ENCODE measurements at places on chromosomes 16 and 17. TPM values are rescaled to one million over a fixed set of nuclear protein-coding genes. Genes with fewer than 3 reads are reported as not detected.

The DPEP1 gene
- total RNA-seq: 1.7 TPM

The RAB26 gene
- 0.28 TPM for total RNA-seq

The KRTAP4-16 gene
- total RNA-seq: not detected

The DRC3 gene
- 1.3 TPM for total RNA-seq

The BRICD5 gene
- 4.0 TPM for total RNA-seq

The NUBP2 gene
- 73.9 TPM for total RNA-seq

The ICAM2 gene
- 53.9 TPM for total RNA-seq

The PDPK1 gene
- total RNA-seq: 17.2 TPM

The ERCC4 gene
- 7.8 TPM for total RNA-seq

The FNDC8 gene
- total RNA-seq: not detected

The TERF2IP gene
- 82.2 TPM for total RNA-seq

The C1QL1 gene
- 0.09 TPM for total RNA-seq

The EMC6 gene
- 18.3 TPM for total RNA-seq

The MEOX1 gene
- total RNA-seq: 9.0 TPM

The ENPP7 gene
- total RNA-seq: 0.05 TPM

The SLC16A3 gene
- 17.3 TPM for total RNA-seq

The SLC46A1 gene
- 13.1 TPM for total RNA-seq

The C16orf54 gene
- total RNA-seq: 16.7 TPM

The GLYR1 gene
- total RNA-seq: 36.4 TPM
